Right forelimb (tissue), 1 donor: ENCODE measurements at places on chromosomes 3 and 15.

GRCh38 chr3:183434992-183435391 lies 6.6 kb upstream of the MCF2L2 start:
- no peak for DNase-seq

GRCh38 chr3:176479248-176479647 lies 718.0 kb downstream of the TBL1XR1 start:
- no peak for DNase-seq

- DNase-seq, result no peak
Measured at GRCh38 chr15:77475898-77476297, 55.2 kb downstream of the HMG20A start.

DNA sequence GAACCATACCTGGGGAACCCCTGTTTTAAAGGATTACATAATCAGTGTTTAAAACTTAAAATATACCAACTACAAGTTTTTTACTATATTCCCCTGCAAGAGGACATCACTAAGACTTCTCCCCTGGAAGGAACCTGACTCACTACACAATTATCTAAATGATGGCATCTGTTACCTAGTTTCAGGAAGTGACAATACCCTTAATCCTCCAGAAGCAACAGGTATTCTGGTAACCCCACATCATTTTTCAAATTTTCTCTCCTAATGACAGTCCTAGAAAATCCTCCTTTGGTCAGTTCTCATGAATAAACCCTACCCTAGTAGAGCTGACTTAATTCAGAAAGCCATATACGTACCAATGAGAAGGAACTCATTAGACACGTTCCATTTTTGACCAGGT lies 78.4 kb downstream of the RFX7 start:
- DNase-seq, result no peak

DNA sequence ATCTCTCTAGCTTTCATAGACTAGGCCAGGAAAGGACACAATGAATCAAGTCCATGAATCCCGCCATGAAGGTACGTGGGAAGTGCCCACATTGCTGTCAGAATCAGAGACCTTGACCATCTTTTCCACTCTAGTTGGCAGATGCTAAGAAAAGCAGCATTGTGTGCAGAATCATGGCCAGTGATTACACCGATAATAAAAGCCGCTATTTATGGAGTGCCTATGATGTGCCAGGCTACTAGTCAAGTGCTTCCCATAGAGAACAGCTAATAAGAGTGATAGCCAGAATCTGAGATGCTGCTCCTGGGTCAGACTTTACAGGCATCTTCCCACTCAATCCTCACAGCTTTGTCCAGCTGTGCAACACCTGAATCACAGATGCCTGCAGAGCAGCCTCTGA lies 13.2 kb upstream of the RPL32 start:
- DNase-seq, result no peak

GRCh38 chr15:41999290-42000285 lies 21.3 kb downstream of the PLA2G4E start:
- DNase-seq, result no peak

- no peak for DNase-seq
Measured at GRCh38 chr3:29789686-29790085, 508.8 kb downstream of the RBMS3 start.

- no peak for DNase-seq
Measured at GRCh38 chr15:33119273-33119672, 75.2 kb downstream of the FMN1 start.

DNA sequence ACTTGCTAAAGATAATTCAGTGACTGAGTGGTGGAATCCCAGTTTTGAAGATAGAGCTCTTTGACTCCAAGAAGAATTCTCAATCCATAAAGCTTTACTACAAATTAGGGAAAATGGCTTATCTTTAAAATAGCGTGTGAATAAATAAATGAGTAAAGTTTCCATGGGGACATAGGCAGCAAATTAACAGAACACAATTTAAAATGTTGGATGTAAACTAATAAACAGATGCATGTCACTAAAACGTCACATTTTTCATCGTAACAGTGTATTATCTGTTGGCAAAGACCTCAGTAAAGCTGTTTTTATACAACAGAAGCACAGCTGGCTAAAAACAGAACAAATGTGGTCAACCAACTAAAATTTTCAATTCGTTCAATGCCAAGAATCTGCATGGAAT lies 913.9 kb upstream of the CFAP20DC start:
- no peak for DNase-seq

DNA sequence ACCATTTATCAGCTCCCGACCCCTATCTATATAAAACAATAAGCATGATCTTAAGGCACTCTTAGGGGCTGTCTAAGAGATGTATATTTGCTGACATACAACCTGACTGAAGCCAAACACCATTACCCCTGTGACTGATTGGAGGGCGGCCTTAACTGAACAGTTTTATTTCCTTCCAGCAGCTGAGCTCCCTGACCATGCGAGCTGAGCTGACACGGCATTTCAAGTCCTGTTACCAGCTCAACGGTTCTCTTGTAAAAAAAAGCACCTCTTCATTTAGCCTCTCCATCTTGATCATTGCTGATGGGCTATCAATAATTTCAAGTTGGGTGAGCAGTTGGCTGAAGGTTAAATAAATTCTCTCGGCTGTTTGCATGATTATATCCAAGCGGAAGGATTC lies 33.4 kb upstream of the BNIP2 start:
- DNase-seq, result no peak

DNA sequence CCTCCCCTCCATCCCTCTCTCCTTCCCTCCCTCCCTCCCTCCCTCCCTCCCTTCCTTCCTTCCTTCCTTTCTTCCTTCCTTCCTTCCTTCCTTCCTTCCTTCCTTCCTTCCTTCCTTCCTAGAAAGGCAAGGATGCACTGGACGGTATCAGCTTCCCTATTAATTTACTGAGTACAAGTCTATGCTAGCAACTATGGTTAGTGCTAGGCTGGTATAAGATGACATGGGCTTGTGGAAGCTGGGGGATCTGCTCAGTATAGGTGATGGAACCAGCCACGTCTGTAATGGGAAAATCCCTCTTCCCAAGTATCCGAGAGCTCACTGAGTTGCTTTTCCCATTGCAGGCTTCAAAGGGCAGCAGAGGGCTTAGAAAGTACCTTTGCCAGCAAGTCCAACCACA lies 96.4 kb upstream of the WNT5A start:
- DNase-seq, result no peak

- no peak for DNase-seq
Measured at GRCh38 chr3:23319366-23320312, 116.5 kb downstream of the UBE2E2 start.

DNA sequence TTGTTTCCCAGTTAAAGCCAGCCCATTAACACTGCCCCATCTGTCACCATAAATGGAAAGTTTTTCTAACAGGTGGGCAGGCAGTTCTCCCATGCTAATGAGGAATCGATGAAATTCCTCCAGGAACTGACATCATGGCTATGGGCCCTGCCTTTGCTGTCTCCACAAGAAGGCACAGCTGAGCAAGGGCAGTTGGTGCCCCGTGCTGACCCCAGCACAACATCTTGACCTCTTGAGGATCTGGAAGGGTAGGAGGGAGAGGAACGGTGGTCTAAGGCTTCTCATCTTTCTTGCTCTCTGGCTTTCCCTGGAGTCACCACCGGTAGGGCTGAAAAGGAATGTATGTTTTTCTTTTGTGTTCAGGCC lies 46.7 kb downstream of the CHCHD6 start:
- no peak for DNase-seq

DNA sequence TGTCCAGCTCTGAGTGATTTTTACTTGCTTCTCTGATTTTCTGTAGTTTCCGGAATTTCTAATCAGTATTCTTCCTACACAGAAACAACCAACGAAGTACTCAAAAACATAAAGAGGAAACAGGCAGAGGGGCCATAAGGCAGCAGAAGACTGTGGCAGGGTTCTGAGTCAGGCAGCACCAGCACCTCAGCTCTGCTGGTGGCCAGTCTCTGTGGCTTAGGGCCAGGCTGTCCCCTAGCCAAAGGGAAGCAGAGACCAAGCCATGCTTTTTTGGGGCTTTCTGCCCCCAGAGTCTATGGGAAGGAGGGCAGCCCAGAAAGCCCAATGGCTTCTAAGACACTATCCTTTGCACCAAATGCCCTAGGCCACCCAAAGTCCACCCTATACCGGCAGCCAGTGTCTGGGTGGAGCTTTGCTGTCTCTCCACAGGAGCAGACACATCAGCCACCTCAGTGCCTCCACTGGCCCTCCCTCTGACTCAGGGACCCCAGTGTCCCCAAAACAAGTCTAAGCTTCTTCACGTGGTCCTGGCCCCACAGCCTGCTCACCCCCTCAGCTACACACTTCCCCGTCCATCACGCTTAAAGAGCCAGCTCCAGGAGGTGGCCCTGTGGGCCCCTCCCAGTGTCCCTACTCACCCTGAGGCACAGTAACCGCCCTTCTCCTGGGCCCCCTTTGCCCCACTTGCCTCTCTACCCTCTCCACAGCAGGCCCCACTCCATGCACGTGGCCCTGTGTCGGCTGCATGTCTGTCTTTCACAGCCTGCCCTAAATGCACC lies 46.2 kb downstream of the CCDC12 start:
- DNase-seq, result no peak

GRCh38 chr3:9780458-9780812 lies 10.7 kb upstream of the CAMK1 start:
- no peak for DNase-seq

DNA sequence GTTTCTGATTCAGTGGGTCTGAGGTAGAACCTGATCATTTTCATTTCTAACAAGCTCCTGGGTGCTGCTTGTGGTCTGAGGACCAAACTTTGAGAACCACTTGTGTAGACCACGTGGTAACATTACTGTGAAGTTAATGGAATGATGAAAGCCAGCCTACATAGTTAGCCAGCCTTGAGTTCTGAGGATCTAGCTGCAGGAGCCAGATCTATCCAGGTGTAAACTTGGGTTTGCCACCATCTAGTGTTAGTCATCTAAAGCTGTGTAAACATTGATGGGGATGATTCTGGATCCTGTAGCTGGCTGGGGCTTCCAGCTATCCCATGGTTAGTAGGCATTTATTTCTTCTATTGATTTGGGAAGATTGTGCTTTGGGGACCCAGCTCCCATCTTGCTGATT lies 170.0 kb downstream of the TMEM108 start:
- no peak for DNase-seq

DNA sequence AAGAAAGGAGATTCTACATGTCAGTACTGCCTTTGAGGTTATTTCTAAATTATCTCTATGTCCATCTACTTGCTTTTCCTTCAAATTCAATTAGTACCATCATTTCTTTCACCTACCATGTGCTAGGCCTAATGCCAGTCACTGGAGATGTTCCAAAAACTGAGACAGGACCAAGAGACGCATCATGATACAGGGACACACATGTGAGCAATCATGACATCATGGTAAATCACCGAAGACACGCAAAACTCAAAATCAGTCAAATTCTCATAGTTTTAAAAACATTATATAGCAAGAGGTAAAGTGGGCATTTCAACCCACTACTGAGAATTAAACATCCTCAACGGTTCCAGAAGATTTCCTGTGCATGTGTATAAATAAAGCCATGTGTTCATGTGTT lies 95.0 kb downstream of the CD47 start:
- no peak for DNase-seq

DNA sequence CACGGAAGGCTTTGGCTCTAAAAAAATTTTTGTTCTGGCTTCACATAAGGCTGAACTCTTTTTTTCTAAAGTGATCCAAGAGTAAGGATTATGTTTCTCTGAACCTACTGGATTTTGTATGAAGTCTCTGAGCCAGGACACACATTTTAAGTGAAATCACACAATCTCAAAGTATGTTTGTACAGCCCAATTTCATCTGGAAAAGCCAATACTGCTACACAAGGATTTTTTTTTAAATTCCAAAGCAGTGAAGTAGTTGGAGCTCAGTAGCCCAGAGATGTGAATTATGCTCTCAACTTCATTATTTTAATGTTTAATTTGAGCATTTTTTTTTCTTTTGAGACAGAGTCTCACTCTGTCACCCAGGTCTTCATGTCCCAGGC lies 243.9 kb downstream of the FAM43A start:
- no peak for DNase-seq

DNA sequence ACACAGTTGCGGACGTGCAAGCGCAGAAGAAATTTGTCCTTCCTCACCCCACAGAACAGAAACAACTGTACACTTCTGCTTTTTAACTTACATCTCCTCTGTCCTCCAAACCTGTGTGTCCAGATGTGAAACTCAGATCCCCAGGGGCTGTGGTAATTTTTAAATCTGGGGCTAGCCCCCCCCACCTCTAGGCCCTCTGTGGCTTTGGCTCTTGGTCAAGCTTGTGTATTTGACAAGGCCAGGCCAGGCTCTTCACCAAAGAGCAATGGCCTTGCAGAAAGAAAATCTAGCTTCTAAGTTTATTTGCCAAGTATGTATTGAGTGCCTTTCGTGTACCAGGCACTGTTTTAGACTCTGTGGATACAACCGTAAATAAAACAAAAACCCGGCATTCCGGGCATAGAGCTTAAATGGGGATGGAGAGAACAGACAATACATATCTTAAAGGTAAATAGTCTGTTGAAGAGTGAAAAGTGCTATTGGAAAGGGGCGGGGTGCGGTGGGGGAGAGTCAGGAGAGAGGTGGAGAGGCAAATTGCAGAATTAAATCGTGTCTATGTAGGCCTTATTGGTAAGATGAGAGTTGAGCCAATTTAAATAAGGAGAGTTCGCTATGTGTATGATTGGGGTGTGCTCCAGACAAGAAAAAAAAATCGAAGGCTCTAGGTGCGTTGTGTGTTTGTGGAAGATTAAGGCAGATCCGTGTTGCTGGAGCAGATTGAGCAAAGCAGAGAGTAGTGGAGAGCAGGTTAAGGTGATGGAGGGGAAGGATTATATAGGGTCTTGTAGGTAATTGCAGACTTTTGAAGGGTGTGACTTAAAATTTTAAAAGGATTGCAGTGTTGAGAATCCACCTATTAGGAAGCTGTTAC lies 781 bp upstream of the DPH6 start:
- DNase-seq, result no peak

DNA sequence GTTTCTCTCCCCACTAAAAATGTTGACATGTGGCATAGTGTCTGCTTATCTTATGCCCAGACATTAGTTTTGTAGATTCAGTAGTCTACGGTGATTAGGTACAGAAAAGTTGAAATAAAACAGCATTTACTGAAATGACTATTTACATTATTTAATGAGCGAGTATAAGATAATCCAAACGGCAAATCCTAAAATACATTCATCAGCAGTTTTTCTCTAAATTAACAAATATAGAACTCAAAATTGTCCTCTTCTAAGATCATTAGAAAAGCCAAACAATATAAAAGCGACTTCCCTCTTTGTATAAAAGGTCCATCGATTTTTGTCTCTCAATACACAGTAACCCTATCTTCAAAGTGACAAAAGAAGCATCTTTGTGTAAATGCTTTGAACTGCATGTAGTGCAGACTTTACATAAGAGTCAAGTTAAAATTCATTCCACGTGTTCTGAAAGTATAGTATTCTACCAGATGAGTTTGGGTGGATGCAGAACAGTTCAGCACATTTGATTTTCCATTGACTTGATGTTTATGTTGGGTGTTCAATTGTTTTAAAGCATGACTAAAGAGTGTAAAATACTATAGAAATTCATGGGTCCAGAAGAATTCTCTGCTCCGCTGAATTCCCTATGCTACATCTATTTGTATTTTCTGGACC lies 480.8 kb upstream of the DPH6 start:
- DNase-seq, result no peak

- DNase-seq, result no peak
Measured at GRCh38 chr15:75123395-75123794, 78.3 kb upstream of the C15orf39 start.

GRCh38 chr3:97882975-97883598 lies 61.3 kb downstream of the CRYBG3 start:
- DNase-seq, result no peak

- no peak for DNase-seq
Measured at GRCh38 chr3:188943591-188943990, 228.2 kb upstream of the TPRG1 start.
